ENCODE measurements at places on chromosomes 1 and 21.

DNA sequence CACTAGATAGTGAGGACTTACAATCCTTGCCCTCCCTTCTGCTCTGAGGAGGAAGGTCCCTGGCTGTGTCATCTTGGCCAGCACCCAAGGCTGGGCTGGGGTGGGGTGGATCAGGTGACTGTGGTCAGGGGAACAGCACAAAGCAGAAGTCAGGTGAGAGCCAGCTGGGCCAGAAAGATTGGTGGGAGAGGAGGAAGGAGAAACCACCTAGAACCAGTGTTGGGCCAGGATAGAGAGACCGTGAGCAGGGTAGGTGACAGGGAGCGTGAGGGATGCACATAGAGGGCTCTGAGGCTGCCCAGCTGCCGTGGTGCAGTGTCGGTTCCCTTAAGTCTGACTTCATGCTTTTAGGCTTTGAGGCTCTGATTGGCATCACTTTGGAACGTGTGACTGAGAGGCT lies 22.7 kb downstream of the NCF2 start:
- no peak for DNase-seq

- peak; percentile 64 for DNase-seq
Measured at GRCh38 chr1:31815752-31816500, at the start of gene SPOCD1. Gene SPOCD1 (minus strand): TSS chr1:31816022. CDS start chr1:31815333, 689 bp downstream.

DNA sequence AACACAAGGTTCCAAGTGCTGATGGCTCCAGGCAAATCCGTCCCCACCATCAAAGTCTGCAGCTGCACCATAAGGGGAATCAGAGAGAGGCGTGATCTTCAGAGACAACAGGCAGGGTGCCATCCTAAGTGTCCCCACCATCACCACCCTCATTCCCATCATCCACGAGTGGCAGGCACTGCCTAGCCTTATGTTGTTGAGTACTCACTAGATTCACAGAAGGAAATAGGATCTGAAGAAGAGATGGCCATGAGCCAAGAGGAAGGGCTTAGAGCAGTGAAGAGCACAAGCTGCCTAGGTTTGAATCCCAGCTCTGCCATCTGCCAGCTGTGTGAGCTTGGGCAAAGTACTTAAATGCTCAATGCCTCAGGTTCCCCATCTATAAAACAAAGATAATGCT lies 207.3 kb upstream of the CSF3R start:
- no peak for DNase-seq

- no peak for DNase-seq
Measured at GRCh38 chr1:64388336-64388735, 81.6 kb upstream of the CACHD1 start.

GRCh38 chr1:201295861-201296260 lies 12.6 kb downstream of the PKP1 start:
- no peak for DNase-seq

- DNase-seq, result no peak
Measured at GRCh38 chr1:44262414-44262813, 49.1 kb downstream of the DMAP1 start.
